Muscle of leg (tissue), 16 donors: ENCODE measurements at places on chromosomes 2 and 18. TPM values are rescaled to one million over a fixed set of nuclear protein-coding genes. Genes with fewer than 3 reads are reported as not detected.

The TMEM247 gene
- polyA plus RNA-seq = not detected

The SMYD1 gene
- polyA plus RNA-seq = 252 TPM

The MAIP1 gene
- 21.3 TPM for polyA plus RNA-seq

The CYTIP gene
- 0.43 TPM for polyA plus RNA-seq

The UCN gene
- polyA plus RNA-seq = 1.4 TPM

The ITGAV gene
- 26.3 TPM for polyA plus RNA-seq

The UGT1A6 gene
- polyA plus RNA-seq = not detected
